Stimulated activated CD4-positive, alpha-beta T cell treated with anti-CD3 and anti-CD28 coated beads, Interleukin-1b, Interleukin-23, amount 100 ng/mL, for 24 hours (primary cell): ENCODE measurements at places on chromosomes 3 and 15.

DNA sequence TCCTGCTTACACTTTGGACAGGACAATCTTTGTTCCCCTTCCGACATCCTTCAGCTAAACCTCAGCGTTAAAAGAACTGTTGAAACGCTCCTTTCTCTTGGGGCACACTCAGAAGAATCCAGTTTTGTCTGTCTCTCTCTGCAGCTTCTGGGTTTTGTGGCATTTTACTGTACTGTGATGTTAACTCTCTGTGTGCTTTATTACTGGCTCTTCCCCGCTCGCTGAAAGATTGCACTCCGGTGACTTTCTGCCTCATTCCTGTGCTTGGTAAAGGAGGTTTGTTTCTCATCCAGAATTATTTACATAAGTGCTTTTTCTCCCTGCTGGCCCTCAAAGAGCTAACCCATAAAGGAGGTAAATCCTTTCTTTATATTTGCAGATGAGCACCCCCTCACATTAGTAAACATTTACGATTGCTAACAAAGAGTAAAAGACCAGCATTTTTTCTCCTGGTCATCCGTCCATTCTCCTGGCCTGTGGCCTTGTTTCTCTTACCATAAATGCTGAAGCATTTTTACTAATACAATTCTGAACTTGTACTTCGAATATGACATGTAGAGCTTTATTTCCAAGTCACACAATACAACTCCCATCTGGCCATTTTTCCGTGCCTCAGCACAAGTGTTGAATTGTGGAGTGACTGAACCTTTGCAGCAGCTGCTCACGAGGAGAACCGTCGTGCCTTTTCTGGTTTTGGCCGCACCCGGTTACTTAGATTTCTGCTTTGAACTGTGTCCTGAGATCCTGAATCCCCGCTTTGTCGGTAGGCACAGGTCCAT, 69.3 kb upstream of the RPL35A start:
- no peak for DNase-seq

DNA sequence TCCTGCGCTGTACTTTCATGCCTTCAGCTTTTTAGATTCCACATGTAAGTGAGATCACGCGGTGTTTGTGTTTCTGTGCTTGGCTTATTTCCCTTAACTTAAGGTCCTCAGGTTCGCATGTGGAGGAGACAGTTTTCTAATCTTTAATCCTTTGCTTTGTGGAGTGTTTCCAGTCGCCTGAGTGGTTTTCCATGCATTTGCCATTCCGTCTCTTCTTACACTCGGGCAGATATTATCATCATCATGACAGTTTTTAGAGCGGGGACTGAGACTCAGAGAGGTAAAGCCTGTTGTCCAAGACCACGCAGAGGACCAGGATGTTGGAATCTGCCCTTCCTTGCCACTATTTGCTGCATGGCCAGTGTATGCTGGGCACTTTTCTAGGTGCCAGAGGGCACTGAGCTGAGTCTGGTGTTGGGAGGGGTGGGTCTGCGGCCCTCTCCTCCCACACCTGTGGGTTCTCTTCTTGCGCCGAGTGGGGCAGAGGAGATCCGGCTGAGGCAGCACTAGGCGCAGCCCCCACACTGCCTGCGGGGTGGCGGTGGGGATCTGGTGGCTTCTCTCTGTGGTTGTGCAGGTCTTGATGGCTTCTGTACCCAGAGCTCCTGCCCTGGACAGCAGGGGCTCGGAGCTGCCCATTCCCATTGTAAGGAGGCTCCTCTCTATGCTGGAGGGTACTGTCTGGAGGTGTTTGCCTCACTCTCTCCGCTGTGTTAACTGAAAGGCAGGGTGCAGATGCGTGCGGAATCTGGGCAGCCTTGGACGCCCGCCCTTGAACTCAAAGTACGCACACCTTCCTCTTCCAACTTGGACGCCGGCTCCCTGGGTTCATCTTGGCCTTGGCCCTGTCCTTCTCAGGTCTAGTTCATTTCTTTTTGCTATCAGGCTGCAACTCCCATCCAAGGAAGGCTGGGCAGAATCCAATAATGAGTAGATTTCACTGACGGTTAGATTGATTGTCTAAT, 156.0 kb upstream of the RGMA start:
- no peak for DNase-seq

DNA sequence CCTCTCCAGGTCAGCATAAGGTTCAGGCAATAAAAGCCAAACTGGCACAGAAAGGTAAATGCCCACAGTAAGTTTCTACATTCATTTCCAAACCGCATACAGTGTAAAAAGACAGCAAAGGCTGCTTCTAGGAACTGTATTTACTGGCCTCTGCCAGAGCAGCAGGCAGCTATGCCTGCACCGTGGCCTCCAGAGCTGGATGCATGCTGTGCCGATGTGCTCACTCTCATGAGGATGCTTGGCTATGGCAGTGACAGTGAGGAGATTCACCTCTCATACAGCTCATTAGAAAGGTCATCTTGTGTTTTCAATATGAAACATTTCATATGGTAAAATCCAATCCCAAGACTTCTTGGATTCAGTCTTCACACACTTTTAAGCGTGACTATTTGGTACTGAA, 50.3 kb downstream of the UBP1 start:
- no peak for DNase-seq

DNA sequence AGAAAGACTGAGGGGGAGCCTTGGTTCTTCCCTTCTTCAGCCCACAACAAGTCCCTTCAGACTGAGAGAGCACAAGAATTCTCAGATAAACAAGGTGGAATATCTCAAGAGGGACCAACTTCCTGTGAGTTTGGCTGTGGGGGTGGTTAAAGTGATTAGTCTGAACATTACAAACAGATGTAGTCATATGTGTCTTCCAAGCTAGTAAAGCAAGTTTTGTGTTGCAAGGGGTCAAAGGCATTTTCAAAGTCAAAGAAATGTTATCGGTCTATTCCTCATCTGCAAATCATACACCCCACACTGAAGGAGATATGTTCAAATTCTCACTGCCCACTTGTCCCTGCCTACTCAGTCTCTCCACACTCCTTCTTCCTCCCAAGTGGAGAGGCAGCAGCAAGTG, 242.5 kb downstream of the FAM43A start:
- no peak for DNase-seq

GRCh38 chr3:38702231-38702630, 52.7 kb upstream of the SCN5A start:
- no peak for DNase-seq

- no peak for DNase-seq
Observed at GRCh38 chr3:81445712-81446111, 315.7 kb downstream of the GBE1 start.

DNA sequence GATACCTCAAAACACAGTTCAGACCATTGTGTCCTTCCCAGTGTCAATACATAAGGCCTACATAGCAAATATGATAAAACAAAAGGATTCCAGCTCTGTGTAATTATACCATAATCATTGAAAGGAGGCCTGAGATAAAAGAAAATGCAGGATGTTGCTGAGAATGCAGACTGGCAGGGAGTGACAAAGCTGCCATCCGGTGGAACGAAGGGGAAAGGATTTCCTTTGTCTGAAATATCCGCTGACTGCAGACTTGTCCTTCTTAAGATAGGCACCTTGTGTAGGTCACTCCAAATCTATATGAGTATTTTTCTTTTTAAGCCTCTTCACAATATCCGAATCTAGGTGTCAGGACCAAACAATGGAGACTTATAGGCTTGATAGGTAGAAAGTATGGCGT, 108.0 kb downstream of the KCNH8 start:
- DNase-seq = no peak

- no peak for DNase-seq
Observed at GRCh38 chr3:57999417-58000115, 8.7 kb upstream of the FLNB start.

GRCh38 chr3:32436816-32437189, 45.1 kb downstream of the CMTM7 start:
- DNase-seq = no peak

DNA sequence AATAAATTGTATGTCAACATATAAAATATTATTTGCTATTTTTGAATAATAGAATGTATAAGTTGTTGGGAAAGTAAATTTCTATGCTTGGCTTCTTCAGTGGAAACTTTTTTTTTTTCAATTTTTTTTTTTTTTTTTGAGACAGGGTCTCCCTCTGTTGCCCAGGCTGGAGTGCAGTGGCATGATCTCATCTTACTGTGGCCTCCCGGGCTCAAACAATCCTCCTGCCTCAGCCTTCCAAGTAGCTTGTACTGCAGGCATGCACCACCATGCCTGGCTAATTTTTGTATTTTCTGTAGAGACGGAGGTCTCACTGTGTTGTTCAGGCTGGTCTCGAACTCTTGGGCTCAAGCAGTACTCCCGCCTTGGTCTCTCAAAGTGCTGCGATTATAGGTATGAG, 16.8 kb downstream of the MBNL1 start:
- no peak for DNase-seq

GRCh38 chr15:58043192-58043903, 22.2 kb downstream of the ALDH1A2 start:
- no peak for DNase-seq

- DNase-seq = no peak
Observed at GRCh38 chr3:5138214-5138981, 16.3 kb downstream of the ARL8B start.

- no peak for DNase-seq
Observed at GRCh38 chr15:63348392-63348791, 33.3 kb downstream of the CA12 start.

GRCh38 chr3:160612386-160613075, 47.2 kb upstream of the KPNA4 start:
- DNase-seq = no peak

GRCh38 chr3:36379872-36380220, 458 bp upstream of the STAC start:
- DNase-seq = no peak

DNA sequence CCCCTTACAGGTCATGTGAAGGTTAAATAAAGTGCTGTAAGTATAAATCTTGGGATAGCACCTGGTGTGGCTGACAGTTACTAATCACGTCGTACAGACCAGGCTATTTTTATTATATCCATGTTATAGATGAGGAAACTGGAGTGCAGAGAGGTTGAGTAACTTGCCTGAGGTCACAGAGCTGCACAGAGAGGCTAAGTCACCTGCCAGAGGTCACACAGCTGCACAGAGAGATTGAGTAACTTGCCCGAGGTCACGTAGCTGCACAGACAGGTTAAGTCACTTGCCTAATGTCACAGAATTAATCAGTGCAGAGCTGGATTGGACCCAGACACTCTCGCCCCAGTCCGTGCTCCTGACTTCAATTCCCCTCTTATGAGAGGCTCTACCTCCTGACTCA, 171.5 kb downstream of the NUP210 start:
- no peak for DNase-seq

DNA sequence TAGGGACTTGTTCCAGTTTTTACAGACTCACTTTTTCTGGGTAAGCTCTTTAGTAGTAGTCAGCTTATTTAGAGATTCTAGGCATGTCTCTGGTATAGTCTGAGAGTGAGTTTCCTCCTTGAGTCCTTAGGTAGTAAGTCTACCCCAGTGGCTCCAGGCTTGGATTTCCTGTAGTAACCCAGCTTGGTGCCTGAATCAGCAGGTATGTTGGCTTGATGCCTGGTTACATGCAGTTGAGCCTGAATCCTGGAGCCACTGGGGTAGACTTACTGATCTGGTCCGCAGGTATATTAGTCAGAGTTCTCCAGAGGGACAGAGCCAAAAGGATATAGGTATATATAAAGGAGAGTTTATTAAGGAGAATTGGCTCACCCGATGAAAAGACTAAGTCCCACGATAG, 85.8 kb upstream of the RBMS3 start:
- no peak for DNase-seq

DNA sequence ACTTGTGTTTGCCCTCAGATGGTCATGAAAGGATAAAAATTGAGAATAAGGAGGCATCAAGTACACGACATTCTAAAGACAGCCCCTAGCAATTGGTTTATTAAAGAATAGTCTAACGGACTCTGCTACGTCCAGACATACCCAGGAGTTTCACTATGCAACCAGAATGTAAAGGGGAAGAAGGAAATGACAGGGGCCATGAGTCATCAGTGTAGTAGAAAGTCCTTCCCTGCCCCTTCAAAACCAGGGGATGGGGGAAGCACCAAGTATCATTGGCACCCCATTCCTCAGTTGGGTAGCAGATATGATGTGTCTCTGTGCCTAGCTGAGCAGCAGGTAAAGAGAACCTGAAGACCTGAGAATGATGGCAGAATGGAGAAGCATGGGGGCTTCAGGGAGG, 367.4 kb downstream of the IL20RB start:
- no peak for DNase-seq

- no peak for DNase-seq
Observed at GRCh38 chr3:189249987-189250386, 78.2 kb downstream of the TPRG1 start.

GRCh38 chr15:27731776-27732175, 367.3 kb downstream of the OCA2 start:
- DNase-seq = no peak

DNA sequence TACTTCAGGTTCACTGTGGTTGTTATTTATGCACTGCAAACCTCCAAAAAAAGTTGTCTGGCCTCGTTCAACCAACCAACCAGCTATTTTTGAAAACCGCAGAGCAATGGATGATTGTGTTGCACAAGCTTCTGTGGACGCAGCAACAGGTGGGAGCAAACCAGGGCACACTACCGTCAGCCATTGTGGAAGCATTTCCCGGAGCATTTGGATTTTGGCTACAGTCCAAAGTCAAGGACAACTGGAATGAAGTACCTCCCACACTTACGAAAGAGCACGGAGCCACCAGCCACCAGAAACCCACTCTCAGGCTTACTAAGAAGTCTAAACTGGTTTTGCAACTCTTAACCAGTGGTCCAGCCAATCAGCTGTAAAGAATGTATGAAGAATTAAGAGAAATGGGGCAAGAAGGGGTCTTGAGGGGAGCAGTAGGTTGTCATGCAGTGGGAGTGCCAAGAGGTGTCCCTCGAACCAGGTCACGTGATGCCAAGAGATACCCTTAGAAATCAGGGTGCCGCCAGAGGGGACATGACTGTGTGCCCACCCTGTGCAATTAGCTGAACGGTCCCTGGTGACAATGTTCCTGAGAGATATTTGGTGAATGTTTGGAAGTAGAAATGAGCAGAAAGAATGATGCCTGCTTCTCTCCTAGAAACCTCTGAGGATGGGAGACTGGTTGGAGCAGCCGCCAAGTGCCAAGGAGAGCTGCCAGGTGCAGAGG, 68.9 kb upstream of the PCSK6 start:
- no peak for DNase-seq
